ENCODE measurements at places on chromosomes 5 and 9.
A peak's percentile ranks its signal among the peaks of the same experiment; 100 is the strongest.

GRCh38 chr5:165334201-165334600 is 1828.8 kb downstream of the MAT2B start:
- no peak for DNase-seq

- no peak for DNase-seq
These were observed at the start of gene ADAMTS2 for GRCh38 chr5:179345433-179346321. TSS of gene ADAMTS2 (minus strand) at chr5:179345461. CDS start at chr5:179345328, 133 bp downstream.

DNA sequence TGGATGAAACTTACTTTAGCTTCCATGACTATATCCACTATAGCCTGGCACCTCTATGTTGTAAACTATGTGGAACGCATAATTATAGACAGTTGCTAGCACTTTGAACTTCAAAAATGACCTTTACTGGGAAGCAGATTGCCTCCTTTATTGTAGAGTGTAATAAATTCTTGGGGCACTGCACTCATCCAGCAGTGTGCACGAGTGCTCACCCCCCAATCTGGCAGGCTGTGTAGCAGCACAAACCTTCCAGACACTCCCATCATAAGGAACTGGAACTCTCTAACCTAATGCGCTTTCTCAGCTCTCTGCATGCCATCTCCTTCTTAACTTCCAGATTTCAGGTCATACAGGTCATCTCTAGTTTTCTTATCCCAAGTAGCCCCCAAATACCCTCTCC is 1.5 kb upstream of the PDE6A start:
- no peak for DNase-seq

DNA sequence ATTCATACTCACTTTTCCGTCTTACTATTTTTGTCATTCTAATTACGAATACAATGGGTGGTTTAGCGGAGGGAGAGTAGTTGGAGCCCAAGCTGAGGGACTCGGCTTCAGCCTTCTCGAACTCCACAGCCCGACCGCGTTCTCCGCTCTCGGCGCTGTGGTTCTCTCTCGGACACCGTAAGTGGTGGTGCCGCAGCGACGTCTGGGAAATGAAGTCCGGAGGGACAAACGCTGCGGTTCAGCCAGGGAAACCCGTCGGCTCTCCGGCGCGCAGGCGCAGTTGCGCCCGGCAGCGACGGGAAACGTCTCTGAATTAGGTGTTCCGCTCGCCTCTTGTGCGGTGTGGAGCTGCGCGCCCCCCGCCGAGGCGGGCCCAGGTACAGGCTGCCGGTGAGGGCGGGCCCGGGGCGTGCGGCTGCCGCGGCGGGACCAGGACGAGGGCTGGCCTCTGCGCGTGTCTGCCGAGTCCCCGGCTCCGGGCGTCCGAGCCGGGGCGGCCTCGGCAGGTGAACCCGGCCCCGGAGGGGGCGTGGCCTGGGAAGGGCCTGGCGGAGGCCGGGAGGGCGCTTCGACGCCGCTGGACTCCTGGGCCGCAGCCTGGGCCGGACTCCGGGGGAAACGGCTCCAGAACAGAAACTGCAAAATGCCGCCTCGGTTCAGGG is at the start of gene ZNF879:
Gene ZNF879 (plus strand): TSS at position 277 of the 662 bp plus-strand sequence. CDS start 1,201 bp downstream, outside the sequence.
- peak; percentile 93 for DNase-seq

DNA sequence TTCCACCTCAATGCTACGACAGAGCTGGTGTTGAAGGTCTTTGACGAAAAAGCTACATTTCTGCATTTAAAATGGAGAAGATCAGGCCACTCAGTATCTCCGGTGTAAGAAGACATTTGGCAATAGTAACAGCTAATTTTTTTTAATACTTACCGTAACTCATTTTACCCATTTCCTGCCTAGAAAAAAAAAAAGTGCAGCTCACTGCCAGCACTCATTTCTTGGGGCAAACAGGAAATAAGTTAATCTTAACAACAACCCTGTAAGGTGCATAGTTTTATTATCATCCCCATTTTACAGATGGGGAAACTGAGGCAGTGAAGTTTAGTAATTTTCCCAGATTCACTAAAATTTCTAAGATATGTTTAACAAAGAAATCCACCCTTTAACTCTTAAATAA is 27.4 kb upstream of the KCNMB1 start:
- no peak for DNase-seq

- no peak for DNase-seq
These were observed 309.3 kb downstream of the BNC2 start for GRCh38 chr9:16561121-16561520.

DNA sequence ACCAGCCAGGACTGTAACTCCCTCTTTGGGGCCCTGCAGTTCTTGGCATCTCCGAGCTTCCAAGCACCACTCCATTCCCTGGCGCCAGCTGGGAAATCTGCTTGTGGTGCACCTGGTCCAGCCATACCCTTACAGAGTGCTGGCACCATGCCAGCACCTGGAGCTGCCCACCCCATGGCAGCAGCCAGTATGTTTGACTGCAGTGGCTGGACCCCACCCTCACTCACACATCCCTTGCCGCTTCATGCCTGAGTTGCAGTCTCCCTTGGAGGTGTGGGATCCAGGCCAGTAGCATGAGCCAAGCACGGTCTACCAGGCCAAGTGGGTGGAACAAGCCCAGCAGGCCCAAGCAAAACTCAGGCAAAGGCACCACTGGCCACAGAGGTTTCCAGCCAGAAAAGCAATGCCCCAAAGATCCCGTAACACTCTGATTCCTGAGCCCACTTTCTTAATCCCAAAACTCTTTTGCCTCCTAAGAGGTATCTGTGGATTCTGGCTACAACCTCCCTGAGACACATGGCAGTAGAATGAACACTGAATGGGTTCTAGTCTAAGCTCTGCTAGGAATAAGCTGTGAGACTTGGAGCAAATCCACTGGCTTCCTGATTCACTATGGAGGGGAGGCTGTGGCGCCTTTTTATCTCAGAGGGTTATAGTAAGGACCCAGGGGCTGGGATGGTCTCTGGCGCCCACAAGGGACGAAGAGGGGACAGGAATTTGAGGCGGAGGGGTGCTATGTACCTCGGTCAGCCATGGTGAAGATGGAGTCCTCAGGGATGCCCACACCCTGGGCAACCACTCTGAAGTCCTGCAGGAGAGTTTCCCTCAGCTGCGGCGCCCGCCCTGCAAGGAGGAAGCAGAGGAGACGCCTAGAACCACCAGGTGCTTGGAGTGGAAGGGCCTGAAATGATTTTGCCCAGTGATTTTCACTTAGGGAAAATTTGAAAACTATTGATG is 5.6 kb downstream of the AMBP start:
- no peak for DNase-seq

DNA sequence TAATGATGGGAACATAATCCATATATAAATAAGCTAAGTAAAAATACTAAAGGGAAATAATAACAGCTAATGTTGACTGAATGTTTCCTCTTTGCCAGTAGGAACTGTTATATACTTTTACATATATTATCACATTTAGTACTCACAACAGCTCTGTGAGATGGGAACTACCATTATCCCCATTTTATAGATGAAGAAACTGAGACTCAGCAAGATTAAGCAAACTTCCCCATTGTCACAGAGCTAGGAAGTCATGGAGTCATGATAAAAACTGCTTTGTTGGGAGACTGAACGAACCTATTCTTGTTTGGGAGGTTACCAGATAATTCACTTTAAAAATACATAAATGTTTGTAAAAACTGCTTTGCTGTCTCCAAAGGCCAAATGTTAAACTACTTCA is 23.4 kb downstream of the WNT8A start:
- DNase-seq: no peak

All from activated CD4-positive, alpha-beta T cell treated with anti-CD3 and anti-CD28 coated beads, Interleukin-2, amount 10 ng/mL, durations not matched to agents 7 days and 5 days (primary cell).